ENCODE measurements at places on chromosomes 6 and 20.

DNA sequence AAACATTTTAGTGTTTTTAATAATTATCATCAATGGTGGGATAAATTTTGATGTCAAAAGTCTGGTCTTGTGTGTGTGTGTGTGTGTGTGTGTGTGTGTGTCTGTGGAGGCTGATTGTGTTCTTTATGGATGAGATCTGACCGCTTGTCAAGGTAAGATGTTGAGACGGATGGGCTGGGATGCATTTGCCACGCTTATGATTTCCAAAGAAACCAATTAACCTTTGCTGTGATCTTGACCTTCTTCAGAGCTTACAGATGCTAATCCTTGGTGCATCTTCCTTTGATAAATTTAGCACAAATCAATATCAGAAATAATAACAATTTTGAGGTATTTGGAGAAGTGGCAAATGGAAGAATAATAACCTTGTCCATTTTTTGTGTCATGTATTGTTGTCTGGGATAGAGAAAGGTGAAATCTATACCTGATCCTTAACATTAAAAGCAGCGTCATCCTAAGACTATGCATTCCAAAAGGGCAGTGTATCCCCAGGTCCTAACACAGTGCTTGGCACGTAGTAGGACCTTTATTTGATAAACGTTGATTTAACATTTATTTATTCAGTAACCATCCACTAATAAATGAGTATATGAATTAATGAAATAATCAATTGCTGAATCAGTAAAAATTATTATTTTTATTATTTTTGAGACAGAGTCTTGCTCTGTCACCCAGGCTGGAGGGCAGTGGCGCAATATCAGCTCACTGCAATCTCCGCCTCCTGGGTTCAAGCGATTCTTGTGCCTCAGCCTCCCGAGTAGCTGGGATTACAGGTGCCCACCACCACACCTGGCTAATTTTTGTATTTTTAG lies 70.1 kb downstream of the ZDHHC14 start:
- DNase-seq: no peak

DNA sequence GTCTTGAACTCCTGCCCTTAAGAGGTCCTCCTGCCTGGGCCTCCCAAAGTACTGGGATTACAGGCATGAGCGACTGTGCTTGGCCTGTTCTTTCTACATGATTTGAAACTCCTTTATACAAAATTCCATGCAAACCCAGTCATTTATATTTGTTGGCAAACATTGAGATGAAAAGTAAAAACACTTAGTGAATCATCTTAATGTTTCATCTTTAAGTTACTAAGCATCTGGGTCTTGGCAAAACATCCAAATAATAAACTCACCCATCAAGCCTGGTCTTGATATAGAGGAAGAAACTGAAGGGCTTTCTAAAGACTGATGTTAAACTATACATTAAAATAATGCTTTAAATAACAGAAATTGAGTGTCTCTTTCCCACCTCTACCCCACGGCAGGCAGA lies 95.1 kb downstream of the FUT9 start:
- no peak for DNase-seq

- no peak for DNase-seq
These were observed 170.8 kb downstream of the CDH4 start for GRCh38 chr20:61422636-61423425.

DNA sequence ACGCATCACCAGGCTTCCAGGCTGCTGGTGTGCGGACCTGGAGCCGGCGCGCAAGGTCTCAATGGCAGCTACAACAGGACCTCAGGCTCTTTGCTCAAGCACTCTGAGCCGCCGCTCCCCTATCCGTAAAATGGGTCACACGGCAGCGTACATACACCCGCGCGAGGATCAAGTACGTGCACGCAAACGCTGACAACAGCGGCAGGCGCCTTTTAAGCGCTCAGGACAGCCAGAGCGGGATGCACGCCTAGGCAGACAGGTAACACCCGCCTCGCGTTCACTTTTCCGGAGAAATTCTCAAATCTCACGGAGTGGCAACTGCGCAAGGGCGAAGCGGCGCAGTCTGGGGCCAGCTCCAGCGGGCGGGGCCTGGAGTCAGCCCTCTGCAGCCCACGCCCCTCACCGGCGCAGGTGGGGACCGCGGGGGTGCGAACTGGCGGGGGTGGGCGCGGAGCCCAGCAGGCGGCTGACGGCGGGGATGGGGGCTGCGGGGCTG lies 535 bp downstream of the EXOC2 start:
- peak; percentile 75 for DNase-seq

DNA sequence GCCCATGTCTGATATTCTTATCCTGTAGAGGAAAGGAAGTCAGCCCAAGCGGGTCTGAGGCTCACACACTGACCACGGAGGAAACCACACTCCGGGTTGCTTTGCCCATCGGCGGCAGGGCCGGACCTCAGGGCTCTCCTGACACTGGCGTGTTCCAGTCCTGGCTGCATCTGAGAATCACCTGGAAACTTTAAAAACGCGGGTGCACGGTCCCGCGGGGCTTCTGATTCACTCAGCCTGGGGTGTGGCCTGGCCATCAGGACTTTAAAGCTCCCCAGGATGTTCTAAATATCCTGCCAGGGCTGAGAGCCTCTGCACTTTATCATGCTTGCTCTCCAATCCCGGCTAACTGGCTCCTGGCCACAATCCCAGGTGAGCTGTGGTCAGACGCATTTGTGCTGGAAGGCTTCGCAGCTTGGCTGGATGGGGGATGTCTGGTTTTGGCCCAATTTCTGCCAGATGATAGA lies 47.7 kb upstream of the DACT2 start:
- no peak for DNase-seq

DNA sequence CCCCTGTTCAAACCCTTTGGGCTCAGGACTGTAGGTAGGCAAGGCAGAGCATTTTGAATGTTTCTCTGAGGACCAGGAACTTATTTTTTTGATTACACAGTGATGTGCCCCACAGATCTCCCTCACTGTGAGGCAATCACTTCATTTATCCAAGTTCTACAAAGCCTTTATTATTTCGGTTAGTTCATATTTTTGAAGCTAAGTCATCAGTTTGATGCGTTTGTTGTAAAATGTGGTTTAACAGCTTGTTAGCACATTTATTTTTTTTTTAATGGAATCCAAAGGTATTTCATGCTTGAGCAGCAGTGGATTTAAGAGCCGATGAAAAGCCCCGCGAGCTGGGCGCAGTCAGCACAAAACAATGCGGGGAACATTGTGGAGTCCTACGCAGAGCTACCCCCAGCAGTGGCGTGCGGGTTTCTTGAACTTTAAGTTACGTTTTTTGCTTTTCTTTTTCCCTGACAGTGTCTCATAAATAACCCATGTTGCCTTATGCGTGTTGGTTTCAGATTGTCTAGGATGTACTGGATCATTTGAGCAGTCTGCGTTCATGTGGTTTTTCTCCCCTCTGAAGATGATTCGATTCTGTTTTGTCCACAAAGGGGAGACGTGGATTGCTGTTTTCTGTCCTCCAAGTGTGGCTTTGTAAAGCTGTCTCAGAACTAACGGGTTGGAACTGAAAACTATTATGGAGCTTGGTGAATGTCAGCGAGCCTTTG lies 233.6 kb upstream of the BMP2 start:
- no peak for DNase-seq

DNA sequence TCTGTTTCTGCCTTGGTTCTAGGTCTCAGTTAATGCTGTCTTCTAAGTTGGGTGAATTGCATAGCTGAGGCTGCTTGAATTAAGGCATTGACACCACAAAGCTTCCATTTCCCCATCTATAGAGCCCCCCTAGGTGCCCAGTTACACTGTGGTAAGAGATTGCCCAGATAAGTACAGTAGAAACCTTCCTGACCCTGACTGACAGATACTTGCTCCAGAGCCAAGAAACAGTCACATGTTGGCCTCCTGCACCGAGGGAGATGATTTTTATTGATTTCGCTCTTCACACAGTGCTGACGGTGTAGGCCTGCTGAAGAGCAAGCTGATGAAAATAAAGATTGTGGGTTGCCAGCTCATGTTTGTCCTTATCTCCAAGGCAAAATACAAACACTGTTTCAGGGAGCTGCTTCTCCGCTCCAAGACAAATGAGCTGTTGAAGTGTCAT lies 67.9 kb downstream of the TRMT11 start:
- no peak for DNase-seq
